Pulmonary artery endothelial cell (primary cell): ENCODE measurements at places on chromosomes 3 and 15. TPM values are rescaled to one million over a fixed set of nuclear protein-coding genes. Genes with fewer than 3 reads are reported as not detected.

Gene ITIH1
- not detected in 2 replicates for total RNA-seq

DNA sequence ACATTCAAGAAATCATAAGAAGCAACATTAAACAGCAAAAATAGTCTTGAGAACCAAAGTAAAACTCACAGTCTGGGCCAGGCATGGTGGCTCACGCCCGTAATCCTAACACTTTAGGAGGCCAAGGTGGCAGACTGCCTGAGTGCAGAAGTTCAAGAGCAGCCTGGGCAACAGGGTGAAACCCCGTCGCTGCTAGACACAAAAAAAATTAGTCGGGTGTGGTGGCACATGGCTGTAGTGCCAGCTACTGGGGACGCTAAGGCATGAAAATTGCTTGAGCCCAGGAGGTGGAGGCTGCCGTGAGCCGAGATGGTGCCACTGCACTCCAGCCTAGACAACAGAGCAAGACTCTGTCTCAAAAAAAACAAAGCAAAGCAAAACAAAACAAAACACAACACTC lies 117.7 kb upstream of the GOLGA6L6 start:
- no peak for DNase-seq

DNA sequence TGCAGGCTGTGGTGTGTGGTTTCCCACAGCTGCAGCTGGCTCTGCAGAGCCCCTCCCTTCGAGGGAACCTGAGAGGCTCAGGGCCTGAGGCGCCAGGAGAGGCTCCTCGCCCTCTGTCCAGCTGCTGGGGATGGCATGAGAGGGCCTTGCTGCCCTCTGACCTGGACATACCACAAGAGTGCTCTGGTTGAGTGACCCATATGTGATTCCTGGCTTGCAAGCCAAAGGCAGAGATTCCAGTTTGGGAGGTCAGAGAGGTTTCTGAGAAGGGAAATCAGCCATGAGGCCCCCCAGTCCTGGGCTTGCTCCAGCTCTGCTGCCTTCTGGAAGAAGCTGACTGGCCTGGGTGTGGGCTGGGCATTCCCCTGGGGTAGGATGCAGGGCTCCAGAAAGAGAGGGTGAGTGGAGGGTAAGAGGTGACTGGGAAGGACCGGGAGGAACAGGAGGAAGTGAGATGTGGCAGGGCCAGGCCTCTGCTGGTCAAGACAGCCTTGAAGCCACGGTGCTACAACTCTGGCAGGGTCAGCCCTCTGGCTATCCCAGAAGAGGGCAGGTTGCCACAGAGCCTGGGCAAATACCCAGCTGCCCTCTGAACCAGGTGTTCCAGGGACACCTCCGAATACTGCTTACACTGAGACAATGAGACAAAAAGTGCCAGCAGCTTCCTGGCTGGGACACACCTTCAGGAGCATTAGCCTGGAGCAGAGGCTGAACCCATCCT lies 16.0 kb upstream of the SRP14 start:
- no peak for DNase-seq

- no peak for DNase-seq
These were observed 1287.2 kb downstream of the NSUN3 start for GRCh38 chr3:95350049-95350448.

GRCh38 chr3:100781301-100781700 lies 72.0 kb downstream of the TFG start:
- DNase-seq, result peak; percentile 5

DNA sequence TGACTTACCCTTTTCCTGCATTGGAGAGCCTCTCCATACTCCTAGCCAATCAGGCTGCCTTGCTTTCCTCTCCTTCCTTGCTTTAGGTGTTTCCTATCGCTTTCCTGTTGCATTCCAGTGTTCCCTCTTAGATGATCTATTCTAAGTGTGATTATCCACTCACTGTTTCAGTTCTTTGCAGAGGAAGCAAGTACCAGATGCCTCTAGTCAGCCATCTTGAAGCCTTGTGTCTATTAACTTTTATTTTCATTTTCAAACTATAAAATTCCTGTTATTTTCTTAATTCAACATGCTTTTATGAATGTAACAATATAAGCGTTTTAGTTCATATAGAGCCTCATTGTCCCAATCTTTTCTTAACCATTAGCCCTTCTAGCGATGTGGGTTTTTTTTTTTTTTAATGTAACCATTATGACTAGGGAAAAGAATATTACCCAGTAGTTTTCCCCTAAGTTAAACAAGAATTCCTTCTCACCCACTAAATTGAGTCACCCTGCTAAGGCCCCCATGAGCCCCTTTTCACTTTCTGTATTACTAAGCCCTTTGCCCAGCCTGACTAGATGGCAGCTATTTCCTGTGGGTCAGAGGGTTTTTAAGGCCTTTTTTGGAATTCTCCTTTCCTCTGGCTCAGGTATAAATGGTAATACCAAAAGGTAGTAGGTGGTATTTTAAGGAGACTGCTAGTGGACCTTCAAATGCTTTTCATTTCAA lies 229.4 kb upstream of the CTNNB1 start:
- DNase-seq, result no peak

- no peak for DNase-seq
These were observed 62.9 kb downstream of the FNDC3B start for GRCh38 chr3:172102123-172102882.

DNA sequence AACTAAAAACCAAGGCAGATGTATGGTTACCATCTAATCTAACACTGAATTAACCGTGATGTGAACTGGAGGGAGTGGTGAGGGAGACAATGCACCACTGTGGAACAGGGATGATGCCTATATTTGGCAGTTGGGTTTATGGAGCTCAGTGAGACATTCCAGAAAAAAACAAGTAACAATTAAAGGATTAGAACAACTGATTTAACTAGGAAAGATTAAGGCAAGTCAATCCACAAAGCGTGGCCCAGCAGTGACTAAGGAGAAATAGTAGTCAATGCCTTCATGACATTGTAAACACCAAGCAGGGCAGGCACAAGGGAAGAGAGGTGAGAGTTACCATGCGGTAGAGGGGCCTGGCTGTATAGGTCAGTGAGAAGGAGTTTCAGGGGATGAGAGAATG lies 38.1 kb downstream of the CHAC1 start:
- no peak for DNase-seq

DNA sequence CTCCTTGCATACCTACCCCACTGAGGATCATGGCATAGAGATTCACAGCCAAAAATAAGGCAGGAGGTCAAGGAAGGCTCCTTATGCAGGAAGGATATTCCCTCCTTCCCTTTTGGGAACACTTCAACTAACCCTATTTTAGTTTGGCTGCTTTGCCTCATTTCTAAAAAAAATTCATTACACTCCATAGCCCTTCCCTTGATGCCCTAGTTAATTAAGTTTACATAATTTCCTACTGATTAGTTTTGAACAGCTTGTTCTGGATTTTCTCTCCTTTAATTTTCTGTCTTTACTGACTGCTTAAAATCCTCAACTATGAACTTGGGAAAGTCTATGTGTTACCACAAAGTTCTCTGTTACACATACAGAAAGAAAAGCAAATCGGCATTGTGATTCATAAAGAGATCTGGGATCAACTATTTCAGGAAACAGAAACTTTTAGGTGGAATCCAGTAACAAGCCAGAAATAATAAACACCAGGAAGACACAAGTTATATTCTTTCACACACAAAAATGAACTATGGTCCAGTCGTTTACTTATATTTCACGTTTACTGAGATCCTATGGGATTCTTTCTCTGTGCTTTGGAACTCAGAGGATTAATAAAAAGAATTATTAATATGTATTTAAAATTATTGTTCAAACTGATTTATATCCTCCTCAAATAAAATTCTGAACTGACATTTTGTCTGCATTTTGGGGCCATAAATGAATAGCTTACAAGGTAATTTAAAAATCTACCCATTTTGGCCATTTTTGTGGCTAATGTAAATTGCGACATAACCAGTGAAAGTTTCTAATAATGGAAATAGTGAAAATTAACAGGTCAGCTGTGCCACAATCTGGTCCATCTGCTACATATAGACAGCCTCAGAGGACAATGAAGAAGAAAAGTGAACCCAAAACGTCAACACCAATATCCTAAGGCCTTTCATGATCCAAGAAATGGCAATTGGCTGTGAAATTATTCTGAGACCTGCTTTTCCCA lies 113.8 kb downstream of the FRMD5 start:
- peak; percentile 64 for DNase-seq

DNA sequence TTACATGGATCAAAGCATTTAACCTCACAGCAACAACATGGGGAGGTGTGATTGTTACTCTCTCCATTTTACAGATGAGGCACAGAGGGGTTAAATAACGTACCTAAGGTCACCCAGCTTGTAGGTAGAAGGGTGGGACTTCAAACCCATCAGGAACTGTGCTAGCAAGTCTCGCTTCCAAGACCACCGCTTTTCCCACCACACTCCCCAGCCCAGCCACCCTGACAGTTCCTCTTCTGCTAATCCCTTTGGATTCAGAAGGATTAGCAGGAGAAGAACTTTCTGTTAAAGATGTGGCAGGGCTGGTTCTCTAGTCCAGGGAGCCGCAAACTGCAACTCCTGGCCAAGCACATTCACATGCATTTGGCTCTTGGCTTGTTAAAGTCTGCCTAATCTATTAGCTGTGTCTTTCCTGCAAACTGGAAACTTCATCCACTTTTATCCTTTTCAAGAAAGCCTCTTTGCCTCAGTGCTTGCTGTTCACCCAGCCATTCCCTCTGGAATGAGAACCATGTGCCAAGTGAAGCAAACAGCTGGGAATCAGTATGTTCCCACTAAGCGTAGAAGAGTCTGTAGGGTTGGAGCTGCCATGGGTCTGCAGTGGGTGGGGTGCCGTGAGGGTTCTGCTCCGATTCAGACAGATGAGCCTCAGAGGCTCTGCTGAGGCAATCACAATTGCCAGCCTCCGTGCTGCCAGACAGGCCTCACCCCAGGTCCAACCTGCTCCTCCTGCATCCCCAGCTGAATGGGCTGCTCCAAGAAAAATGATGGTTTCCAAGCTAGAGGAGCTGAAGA lies 44.6 kb downstream of the POMGNT2 start:
- no peak for DNase-seq

DNA sequence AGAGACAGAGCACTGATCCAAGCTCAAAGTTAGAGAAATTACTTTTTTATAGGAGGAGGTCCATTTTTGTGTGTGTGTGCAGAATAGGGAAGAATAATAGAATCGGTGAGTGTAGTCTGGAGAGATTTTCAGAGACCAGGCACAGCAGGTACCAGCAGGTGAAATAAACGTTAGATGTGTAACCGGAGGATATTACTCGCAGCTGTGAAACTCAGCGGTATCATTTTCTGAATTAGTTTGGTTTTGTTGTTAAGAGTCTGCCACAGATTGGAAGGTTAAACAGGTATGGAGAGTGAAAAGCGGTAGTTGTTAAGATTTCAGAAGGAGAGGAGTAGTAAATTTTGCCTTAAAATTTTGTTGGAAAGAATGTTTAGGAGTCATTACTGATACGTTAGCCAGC lies 69.9 kb downstream of the RGMA start:
- DNase-seq, result no peak

DNA sequence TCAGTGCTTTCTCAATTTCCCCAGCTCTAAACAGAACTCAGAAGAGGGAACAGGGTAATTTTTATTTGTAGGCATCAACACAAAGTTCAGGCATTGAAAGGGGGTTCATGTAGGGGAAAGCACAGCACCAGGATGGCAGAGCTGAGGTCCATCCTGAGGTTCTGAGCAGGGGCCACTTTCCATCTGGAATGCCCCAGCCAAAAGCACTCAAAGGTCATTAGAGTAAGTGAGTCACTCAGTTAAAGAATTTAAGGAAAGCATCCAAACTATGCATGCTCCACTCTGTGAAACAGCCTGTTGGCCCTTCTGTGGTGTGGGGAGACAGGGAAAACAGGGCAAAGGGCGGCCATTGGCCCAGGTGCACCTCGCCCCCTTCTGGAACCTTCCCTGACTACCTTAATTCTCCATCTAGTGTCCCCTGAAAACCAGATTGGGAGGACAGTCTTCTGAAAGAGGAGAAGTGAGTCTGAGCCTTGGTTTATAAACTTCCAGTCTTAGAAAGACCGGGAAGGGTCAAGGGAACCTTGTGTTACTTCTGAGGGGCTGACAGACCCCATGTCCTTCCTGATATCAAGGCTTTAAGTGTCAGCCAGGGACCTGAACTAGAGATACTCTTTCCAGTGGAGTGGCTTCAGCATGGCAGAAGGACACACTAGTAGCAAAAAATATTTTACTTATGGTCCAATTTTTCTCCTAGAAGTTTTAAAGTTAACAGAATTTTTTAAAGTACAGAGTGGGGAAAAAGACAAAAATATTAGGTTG lies 133.3 kb downstream of the MYLK start:
- DNase-seq, result peak; percentile 48

Gene GOLGA6L10
- 0.20 and 0.92 TPM in 2 replicates for total RNA-seq

Gene CLDN16
- 0.04 TPM in 1 of 2 replicates, not detected in the other for total RNA-seq

DNA sequence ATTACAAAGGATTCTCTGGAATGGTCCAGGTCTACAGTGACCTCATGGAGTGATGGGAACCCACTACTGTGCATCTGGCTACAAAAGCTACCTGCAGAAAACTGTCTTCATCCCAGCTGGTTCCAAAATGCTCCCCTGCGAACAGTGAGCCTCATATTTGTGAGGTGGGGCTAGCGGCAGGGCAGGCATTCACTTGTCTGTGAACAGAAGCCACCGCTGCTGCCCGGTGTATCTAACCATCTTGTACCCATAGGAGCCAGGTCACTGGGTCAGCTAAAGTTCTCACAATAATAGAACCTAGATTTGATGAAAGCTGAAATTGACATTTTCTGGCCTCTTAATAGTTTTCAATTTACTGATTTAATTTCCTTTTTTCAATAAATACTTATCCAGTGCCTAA lies 150.7 kb downstream of the KLF13 start:
- no peak for DNase-seq

- DNase-seq, result no peak
These were observed 367.2 kb downstream of the FHIT start for GRCh38 chr3:60884005-60884404.

Gene C3orf22
- total RNA-seq, result not detected in 2 replicates

- DNase-seq, result no peak
These were observed 38.6 kb downstream of the OSBPL10 start for GRCh38 chr3:31942446-31942845.

DNA sequence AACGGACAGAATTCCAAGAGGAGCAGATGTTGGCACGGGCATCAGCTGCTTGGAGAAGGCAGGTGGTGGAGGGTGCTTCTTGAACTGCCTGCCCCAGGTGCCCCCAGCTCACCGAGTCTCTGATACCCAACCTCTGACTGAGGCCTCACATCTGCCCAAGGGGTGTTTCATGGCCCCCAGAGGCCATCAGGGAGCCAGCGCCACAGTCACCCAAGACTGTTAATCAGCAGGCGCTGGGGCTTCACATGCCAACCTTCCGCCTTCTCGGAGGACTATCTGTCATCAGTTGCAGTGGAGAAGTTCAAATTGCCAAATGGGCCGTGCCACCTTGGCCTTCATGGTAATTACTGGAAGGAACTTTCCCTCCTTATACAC lies 61.9 kb upstream of the SLC6A1 start:
- no peak for DNase-seq

GRCh38 chr15:83430441-83430840 lies 16.7 kb upstream of the SH3GL3 start:
- no peak for DNase-seq

- no peak for DNase-seq
These were observed 396.7 kb downstream of the FOXP1 start for GRCh38 chr3:71186801-71187200.

Gene CACNA1D
- not detected in 2 replicates for total RNA-seq

Gene SCAMP2
- total RNA-seq, result 18.5 and 21.9 TPM in 2 replicates

DNA sequence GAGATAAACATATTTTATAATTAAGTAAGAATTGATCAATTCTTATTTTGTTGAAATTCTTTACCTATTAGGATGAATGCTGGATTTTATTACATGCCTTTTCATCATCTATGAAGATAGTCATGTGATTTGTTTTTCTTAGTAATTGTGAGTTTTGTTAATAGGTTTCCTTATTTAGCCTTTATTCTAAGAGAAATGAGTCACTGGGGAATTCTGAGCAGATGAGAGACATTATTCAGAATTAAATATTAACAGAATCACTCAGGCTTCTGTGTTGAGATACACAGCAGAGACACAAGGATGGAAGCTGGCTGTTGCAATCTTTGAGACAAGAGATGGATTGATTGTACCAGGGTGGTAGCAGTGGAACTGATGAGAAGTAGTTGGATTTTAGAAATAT lies 7.4 kb upstream of the ANO10 start:
- no peak for DNase-seq
